Esophagus muscularis mucosa (tissue), 4 donors: ENCODE measurements at places on chromosomes 6 and 20. TPM values are rescaled to one million over a fixed set of nuclear protein-coding genes. Genes with fewer than 3 reads are reported as not detected.
A peak's percentile ranks its signal among the peaks of the same experiment; 100 is the strongest.

DNA sequence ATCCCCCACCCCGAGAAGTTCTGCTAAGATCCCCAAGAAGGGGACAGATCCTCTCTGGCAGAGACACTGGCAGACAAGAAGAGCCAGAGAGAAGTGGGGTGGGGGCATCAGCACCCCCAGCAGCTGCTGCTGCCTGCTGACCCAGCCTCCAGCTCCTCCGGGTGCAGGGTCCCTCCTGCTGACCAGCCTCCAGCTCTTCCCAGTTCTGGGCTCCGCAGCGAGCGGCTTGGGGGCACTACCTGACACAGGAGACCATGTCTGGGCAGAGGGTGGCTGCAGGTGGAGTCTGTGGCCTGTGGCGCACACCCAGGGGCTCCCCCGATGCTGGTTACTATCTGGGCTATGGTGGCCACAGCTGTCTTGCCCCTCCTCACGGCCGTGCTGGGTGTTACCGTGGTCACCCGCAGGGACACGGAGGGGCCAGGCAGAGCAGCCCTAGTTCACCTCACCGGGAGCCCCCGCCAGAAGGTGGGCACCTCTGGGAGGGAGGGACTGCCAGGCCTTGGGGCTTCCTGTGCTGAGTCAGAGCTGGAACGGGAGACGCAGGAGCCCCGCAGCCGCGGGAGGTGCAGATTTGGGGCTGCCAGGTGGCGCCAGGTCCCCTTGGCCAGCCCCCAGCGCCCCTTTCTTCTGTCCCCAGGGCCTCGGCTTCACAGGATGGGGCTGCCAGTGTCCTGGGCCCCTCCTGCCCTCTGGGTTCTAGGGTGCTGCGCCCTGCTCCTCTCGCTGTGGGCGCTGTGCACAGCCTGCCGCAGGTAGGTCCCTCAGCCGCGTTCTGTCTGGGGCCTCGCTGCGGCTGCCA lies 630 bp downstream of the LIME1 start:
- H3K4me1 ChIP-seq = peaks cover 45% of the 10 kb centered on the region
- H3K36me3 ChIP-seq = peaks cover 50% of the 10 kb centered on the region
- no peaks in the 10 kb centered on the region for H3K27me3 ChIP-seq
- H3K27ac ChIP-seq = peak overlapping the region; percentile 7

GRCh38 chr6:169158174-169158573 lies 95.5 kb downstream of the THBS2 start:
- no peaks in the 10 kb centered on the region for H3K27me3 ChIP-seq
- H3K27ac ChIP-seq = peak overlapping the region; percentile 32
- no peaks in the 10 kb centered on the region for H3K36me3 ChIP-seq
- H3K4me3 ChIP-seq = no peak overlapping the region
- DNase-seq = peak; percentile 92

The CDKN1A gene
- 613 TPM for total RNA-seq

- no peak overlapping the region for H3K27ac ChIP-seq
- DNase-seq = no peak
- no peaks in the 10 kb centered on the region for H3K36me3 ChIP-seq
- H3K4me3 ChIP-seq = no peak overlapping the region
Measured at GRCh38 chr6:30862156-30862875, 22.0 kb upstream of the DDR1 start.

The LAMA4 gene
- total RNA-seq = 261 TPM
